Stimulated activated CD4-positive, alpha-beta T cell treated with anti-CD3 and anti-CD28 coated beads, Interleukin-15, amount 100 ng/mL, for 1 hour (primary cell): ENCODE measurements at places on chromosomes 6 and 20.
A peak's percentile ranks its signal among the peaks of the same experiment; 100 is the strongest.

- DNase-seq, result no peak
Observed at GRCh38 chr6:3200682-3201081, 26.8 kb downstream of the TUBB2B start.

DNA sequence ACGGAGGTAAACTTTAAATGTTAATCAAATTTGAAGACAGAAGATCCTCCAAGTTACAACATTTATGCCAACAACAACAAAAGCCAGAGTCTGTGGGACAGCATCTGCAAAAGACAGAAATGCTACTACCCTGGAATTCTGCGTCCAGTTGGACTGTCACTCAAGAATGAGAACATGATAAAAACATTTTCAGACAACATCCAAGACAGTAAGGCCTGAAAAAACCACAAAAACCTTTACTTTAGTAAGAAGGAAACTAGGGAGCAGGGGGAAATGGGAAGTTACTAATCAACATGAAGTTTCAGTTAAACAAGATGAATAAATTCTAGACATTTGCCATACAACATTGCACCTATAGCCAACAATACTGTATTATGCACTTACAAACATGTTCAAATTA, 77.6 kb downstream of the MLIP start:
- DNase-seq, result no peak

GRCh38 chr6:132937466-132937906, 123.1 kb downstream of the RPS12 start:
- no peak for DNase-seq

DNA sequence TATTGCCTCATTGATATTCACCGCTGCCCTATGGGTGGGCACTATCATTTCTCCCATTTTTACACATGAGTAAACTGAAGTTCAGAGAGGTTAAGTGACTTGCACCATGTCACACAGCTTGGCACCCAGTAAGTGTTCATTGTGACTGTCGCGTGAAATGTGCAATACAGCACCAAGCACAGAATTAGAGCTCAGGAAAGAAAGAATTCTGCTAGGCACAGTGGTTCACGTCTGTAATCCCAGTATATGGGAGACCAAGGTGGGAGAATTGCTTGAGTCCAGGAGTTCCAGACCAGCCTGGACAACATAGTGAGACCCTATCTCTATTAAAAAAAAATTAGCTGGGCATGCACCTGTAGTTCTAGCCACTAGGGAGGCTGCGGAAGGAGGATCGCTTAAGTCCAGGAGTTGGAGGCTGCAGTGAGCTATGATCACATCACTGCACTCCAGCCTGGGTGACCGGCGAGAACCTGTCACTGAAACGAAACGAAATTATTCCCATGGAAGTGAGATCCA, 626 bp downstream of the SLC13A3 start:
- DNase-seq, result no peak

DNA sequence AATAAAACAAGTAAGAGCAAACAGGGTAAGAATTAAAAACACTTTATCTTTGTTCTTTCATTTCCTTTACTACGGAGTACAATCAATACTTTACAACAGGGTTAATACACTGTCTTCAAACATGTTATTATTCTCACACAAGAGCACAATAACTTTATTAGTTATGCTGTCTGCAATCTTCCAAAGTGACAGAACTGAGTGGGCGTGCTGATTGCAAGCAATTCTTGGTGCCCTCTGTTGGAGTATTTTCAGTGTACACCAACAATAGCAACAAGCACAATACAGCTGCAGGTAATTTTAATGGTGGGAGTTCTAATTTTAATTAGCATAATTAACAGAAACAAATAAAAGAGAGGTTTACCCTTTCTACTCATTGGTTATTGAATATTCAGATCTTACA, 33.9 kb upstream of the PTPRK start:
- DNase-seq, result no peak

DNA sequence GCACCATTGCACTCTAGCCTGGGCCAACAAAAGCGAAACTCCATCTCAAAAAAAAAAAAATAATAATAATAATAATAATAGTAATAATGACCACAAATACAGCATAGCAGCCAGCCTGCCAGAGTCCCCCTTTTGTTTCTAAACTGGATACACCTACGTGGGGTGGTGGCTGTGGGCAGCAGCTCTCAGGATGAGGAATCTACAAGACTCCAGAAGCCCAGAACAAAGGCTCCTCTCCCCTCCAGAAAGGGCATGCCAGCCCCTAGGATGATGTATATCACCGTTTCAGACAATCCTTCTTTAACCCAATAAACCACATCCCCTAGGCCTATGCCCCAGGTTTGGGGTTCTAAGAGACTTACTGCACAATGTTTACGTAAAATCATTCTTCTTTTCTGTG, 155.9 kb downstream of the QRSL1 start:
- no peak for DNase-seq

DNA sequence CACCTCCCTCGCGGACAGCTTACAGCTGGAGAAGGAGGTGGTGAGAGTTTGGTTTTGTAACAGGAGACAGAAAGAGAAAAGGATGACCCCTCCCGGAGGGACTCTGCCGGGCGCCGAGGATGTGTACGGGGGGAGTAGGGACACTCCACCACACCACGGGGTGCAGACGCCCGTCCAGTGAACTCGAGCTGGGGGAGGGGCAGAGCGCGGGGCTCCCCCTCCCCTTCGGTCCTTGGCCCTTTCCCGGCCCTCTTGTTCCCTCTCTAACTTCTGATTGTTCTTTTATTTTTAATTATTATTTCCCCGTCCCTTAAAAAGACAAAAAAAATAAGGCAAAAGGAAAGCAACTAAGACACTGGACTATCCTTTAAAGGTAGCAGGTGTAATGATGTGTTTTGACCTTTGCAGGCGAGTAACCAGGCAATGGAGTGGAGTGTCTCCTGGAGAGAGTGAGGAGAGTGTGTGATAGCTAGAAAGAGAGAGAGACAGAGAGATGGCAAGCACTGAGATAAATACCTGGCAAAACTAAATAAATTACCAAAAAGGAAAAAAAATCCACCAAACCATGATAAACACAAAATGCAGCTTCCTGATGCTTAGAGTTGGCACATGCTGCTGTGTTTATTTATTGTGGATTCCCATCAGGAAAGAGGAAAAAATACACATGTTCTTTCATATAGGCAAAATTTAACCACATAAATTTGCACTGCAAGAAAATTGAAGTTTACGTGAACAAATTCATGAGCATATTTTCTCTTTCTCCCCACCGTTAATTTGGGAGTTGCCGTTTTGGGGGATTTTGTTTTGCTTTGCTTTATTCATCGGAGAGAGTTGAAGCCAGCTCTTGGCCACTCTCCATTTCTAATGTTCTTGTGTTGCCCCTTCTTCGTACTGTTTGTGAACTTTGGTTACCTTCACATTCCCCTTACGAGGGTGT, 1.9 kb downstream of the POU3F2 start:
- DNase-seq, result no peak

- no peak for DNase-seq
Observed at GRCh38 chr20:20548527-20549266, 163.7 kb downstream of the RALGAPA2 start.

DNA sequence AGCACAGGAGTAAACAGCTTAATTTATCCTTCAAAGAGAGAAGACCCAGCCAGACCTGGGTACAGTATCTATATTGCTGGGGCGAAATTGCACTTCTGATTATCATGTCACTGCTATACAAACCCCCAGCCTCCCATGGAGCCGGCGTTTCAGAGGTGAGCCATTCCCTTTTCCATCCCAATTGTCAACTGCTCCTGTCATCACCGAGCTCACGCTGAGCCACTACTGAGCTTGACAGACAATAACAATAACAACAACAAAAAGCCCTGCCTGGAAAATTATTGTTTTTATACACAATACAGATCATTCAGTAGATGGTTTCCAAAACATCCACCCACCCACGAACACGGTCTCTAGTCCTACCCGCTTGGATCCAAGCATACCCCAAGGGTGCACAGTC, 129.0 kb upstream of the JARID2 start:
- DNase-seq, result no peak

DNA sequence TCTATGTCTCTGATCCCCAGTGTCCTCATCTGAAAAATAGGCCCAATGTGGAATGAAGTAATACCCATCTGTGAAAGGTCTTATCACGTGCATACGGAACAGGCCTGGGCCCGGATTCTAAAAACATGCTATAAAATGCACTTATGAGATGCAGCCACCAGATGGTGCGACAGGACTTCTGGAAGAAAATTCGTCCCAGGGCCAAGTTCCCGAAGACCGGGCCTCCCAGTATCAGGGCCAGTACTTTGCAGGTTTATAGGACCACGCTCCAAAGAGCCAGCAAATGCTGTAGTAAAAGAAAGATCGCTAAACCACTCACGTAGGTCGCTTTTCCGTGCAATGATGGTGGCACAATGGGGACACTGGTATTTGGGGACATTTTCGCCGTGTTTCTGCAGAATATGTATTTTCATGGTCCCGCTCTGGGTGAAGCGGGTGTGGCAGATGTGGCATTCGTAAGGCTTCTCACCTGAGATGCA, 10.6 kb downstream of the CTCFL start:
- no peak for DNase-seq

GRCh38 chr6:42406306-42407280, 45.1 kb downstream of the TRERF1 start:
- no peak for DNase-seq

GRCh38 chr6:130032758-130033340, 14.5 kb downstream of the L3MBTL3 start:
- DNase-seq, result no peak

GRCh38 chr20:61353261-61354000, 101.4 kb downstream of the CDH4 start:
- DNase-seq, result no peak

GRCh38 chr20:46583411-46584214, 33.2 kb upstream of the OCSTAMP start:
- no peak for DNase-seq

- no peak for DNase-seq
Observed at GRCh38 chr6:164856138-164856537, 453.3 kb downstream of the C6orf118 start.

GRCh38 chr6:42727087-42727611, 4.8 kb upstream of the PRPH2 start:
- DNase-seq, result no peak

GRCh38 chr6:15553736-15554294, 109.0 kb downstream of the DTNBP1 start:
- no peak for DNase-seq

DNA sequence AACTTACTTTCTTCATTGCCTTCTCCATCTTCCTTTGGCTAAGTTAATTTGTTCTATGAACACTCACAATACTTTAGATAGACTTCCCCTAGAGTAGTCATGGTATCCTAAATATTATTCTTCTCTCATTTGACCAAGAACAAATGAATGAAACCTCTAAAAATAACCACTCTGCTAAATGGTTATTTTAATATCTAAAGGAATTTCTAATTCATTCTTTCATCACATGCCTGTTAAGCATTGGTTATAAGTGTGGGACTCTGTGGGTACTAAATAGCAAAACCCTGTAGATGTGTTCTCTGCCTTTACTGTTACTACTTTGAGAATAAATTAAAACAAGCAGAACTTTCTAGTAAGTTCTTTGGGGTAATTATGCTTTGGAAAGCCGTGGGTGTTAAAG, 138.9 kb downstream of the EYA4 start:
- no peak for DNase-seq

DNA sequence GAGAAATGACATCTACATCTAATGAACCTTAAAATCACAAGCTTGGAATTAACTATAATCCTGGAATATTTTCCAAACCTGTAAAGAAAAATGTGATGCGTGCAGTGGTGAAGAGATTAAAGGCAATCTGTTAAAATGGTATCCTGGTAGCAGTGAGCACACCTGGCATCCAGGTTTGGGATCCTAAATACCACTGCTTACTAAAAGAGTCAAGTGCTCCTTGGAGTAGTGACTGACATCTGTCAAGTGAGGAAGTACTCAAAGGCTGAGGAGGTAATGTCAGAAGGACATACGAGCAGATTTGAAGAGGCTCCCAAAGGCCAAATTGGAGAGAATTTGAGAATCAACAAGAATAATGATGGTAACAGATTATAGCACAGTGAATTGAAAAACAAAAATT, 32.8 kb downstream of the PCMT1 start:
- no peak for DNase-seq

DNA sequence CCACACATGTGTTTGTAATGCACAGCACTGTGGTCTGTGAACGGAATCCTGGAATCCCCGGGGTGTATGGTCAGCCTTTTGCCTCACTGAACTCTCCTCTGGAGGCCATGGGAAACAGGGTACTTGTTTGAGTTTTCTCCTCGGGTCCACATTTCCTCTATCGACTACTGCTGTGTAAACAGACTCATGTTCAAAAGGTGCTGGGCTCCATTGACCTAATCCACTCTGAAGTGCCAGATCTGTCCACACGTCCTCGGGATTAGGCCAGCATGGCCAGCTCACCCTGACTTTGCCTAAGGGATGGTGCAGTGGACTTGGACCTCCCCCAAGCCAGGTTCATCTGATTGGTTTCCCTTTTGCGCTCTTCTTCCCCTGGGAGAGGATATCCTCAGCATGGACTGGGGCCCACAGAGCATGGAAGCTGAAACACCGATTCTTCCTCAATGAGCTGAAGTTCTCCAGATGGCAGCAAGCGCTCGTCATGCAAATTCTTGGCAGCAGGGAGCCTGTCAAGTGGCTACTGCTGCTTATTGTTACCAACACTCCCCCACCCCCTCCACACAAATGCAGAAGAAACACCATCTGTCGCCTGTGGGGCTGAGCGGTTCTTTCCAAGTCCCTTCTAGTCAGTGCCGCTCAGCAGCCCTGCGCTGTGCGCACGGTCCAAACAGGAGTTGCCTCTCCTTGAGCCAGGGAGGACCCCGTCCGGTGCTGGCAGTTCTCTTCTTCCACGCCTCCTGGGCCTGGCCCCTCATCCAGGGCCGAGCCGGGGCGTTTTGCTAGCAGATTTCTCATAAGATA, 292.6 kb upstream of the MARCKS start:
- DNase-seq, result no peak

GRCh38 chr20:20452254-20452676, 84.4 kb downstream of the INSM1 start:
- DNase-seq, result peak; percentile 38

- no peak for DNase-seq
Observed at GRCh38 chr6:39416728-39417127, 94.2 kb upstream of the KCNK16 start.

GRCh38 chr6:26349964-26350857, 14.8 kb upstream of the BTN3A2 start:
- DNase-seq, result no peak

GRCh38 chr20:56859801-56860261, 230.7 kb downstream of the TFAP2C start:
- no peak for DNase-seq

- no peak for DNase-seq
Observed at GRCh38 chr6:1438471-1438881, 49.1 kb downstream of the FOXF2 start.

DNA sequence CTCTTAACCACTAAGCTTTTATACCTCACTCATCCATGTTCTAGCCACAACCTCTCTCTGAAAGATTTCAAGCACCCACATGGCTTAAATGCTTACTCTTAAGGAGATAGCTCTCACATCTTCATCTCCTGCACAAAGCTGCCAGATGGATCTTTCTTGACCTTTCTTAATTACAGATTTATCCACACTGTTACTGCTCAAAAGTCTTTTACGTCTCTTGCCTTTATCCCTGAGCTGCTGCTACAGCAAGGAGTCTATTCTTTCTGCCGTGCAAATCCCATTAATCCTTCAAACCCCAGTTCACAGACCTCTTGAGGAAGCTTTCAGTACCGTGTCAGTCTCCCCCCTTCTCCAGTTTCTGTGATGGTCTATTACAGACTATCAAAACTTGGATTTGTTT, 54.6 kb downstream of the B4GALT5 start:
- DNase-seq, result no peak

- no peak for DNase-seq
Observed at GRCh38 chr6:160952633-160953281, 38.8 kb upstream of the MAP3K4 start.
